ENCODE measurements at places on chromosomes 3 and 15.

- no peak for DNase-seq
These were observed at the start of gene PLCB2 for GRCh38 chr15:40307421-40308211. Gene PLCB2 (minus strand): TSS chr15:40307935. CDS start chr15:40307672, 263 bp downstream.

- no peak for DNase-seq
These were observed 83.3 kb downstream of the GLDN start for GRCh38 chr15:51424780-51425179.

GRCh38 chr15:74258456-74259291 is 22.5 kb downstream of the CCDC33 start:
- DNase-seq = no peak

- DNase-seq = no peak
These were observed 10.2 kb downstream of the MRPS22 start for GRCh38 chr3:139353920-139354556.

DNA sequence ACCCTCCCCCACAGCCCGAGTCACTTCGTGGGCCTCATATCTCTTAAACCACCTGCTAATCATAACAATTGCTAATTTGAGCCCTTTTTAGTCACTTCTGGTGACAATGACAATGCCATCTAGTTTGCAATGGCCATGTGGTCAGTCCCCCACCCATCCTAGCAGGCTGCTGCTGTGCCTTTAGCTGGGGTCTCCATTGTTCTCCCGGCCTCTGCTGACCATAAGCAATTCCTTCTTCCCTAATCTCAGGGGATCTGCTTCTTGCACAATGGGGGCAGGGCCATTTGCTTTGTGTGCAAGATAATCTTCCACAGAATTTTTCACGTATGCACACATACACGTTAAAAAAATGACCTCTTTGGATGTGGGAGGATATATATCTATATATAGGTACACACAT is 406.1 kb upstream of the ONECUT1 start:
- DNase-seq = no peak

DNA sequence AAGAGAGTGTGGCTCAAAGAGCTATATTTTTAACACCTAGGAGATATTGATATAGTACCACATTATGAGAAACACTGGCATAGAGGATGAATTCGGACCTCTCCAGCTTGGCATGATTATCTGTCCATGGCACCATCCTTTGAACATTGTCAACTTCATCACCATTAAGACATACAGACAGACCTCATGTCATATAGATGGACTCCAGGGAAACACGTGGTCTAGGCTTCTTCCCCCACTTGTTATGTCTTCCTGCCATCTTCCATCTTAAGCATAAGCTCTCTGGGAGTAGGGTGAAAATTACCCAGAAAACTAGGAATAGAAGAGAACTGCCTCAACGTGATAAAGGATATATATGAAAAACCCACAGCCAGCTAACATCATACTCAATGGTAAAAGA is 51.8 kb downstream of the OCA2 start:
- no peak for DNase-seq

- no peak for DNase-seq
These were observed 703.1 kb downstream of the MCTP2 start for GRCh38 chr15:94934440-94934839.

- no peak for DNase-seq
These were observed 41.9 kb downstream of the SCAP start for GRCh38 chr3:47433796-47434195.

GRCh38 chr15:98787936-98788757 is 139.8 kb downstream of the IGF1R start:
- no peak for DNase-seq

DNA sequence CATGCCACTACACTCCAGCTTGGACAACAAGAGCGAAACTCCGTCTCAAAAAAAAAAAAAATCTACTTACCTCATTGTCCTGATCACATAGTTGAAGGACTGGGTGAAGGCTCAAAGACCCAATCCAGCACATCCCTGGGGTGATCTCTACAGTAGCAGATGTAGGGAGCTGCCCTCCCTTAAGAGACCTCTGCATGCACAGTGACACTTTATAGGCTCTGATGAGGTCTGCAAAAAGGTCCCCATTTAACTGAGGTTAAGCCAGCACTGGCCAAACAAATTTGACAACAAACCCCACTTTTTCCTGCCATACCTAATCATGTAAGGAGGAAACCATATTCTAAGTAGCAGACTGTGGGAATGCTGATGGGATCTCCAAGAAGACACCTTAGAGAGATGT is 31.1 kb upstream of the SPATA12 start:
- DNase-seq = no peak

Measured in epithelial cell of proximal tubule (primary cell).